Stimulated activated CD4-positive, alpha-beta T cell treated with anti-CD3 and anti-CD28 coated beads, TNF-alpha, amount 100 ng/mL, for 48 hours (primary cell): ENCODE measurements at places on chromosomes 7 and 10.

GRCh38 chr10:104680467-104681401 lies 39.6 kb downstream of the SORCS3 start:
- no peak for DNase-seq

DNA sequence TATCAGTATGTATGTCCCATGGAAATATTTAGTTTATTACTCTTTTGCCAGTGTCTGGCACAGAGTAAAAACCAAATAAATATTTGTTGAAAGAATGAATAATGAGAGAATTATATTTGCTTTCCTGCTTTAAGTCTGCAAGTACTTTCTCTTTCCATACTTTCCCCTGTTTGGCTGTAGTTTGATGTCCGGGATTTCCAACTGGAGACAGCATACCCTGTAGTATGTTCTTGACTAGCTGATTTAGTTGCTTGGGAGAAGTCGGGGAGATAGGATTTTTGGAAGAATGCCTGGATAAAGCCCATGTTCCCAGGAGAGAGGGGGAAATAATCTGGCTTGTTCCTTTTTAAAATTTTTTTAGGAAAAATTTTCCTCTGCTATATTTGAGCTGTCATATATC lies 516.1 kb downstream of the CCSER2 start:
- no peak for DNase-seq

- no peak for DNase-seq
Observed at GRCh38 chr7:128037081-128037480, 5.8 kb upstream of the LRRC4 start.

DNA sequence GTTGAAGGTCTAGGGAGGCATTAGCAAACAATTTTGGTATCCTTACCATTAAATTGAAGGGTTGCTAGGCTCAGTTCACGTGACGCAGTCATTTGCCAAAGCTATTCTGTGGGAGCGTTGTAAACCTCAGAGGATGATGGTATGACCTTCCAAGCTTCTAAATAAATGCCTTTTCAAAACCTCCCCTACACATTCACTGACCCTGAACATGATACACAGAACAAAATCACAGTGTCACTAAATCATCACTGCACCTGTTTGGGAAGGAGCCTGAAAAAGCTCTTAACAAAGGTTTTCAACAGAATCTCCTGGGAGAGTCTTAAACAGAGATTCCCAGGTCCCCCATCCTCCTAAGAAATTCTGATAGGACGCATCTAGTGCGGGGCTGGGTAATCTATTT lies 13.2 kb upstream of the CCDC172 start:
- DNase-seq = no peak

GRCh38 chr10:47077941-47078340 lies 166.7 kb downstream of the PTPN20 start:
- DNase-seq = no peak

DNA sequence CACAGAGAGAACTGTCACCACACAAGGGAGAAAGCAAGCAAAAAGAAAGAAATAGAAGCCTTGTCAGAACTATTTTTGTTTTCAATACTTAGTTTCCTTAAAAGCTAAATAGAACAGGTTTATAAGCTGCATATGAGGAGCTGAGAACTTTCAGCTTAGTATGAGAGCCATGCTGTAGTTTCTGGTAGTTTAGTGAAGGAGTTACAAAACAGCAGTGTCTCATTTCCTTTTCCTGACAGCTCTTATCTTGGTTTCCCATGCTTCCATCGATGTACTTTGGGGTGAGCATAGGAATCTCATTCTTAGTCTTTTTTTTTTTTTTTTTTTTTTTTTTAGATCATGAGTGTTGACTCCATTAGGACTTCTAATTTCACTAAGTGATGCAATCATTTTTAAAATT lies 8.6 kb upstream of the CHRM2 start:
- DNase-seq = no peak

DNA sequence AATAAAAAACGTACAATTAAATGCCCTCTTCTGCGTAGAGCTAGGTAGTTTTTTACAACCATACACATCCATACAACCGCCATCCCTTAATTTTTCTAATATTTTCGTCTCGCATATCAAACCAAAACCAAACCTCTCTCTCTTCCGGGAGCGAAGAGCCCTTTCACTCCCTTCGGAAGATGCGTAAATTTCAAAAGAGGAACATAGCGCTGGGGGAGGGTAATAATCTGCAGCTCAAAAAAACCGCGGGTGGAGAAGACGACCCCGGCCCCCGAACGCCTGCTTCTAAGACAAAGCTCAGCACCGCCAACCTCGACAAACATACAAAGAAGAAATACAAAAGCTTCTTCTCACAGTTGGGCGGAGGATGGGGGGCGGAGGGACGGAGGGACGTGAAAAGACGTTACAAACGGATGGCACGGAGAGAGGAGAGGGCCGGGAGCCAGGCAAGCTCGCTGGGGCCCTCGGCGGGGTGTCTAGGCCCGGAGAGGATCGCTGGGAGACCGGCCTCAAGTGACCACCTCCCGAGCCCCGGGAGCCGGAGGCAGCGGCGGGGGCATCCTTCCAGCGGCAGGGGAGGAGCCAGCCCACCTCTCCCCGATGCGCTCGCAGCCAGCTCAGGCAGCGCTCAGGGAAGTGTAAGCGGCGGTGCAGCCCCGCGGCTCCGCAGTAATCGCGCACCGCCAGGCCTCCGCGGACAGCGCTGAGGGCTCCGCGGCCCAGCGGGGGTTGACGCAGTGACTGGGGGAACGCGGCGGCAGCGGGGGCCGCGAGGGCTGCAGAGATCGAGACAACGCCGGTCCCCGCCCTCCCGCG lies 851 bp downstream of the MKRN1 start:
- no peak for DNase-seq

DNA sequence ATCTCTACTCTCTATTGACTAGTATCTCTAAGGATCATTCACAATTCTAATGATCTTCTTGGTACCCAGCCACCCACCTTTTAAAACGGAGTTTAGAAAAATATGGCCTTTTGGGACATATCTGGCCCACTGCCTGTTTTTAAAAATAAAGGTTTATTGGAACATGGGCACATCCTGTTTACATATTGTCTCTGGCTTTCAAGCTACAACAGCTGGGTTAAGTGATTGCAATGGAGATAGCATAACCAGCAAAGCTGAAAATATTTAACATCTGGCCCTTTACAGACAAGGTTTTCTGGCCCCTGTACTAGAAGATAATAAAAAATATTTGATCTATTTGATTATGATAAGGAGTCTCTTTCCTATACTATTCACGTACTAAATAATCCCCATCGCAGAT lies 232.4 kb upstream of the RHOBTB1 start:
- DNase-seq = no peak

- no peak for DNase-seq
Observed at GRCh38 chr7:132953468-132953867, 128.4 kb downstream of the CHCHD3 start.
